Large intestine (tissue), 12 donors: ENCODE measurements at places on chromosomes 5 and 9.

DNA sequence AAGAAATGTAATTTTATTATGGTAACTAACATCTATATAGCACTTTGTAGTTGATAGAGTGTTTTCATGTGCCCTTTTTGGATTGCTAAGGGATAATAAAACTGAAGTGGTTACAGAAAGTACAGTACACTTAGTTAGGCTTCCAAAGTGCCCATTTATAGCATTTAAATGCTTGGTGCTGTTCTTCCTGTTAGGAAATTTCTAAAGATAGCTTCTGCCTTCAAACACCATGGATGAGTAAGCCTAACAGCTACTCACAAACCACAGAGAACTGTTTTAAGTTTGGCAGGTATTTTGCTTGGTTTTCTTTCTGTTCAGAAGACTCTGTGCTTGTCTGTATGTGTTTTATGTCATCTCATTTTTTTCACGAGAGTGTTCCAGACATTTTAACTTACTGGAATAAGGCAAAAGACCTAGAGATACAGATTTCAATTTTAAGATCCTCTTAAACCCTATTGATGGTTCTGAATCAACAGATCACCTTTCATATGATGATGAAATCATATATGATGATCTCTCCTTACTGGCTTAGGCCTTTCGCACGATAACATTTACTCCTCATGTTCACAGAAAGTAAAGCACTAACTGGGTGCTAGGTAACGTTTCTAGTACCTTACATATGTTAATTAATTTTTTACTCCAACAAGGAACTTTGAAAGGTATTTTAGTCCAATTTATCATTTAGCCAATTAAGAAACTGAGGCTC, 4.4 kb downstream of the RIMOC1 start:
- no peak for DNase-seq

DNA sequence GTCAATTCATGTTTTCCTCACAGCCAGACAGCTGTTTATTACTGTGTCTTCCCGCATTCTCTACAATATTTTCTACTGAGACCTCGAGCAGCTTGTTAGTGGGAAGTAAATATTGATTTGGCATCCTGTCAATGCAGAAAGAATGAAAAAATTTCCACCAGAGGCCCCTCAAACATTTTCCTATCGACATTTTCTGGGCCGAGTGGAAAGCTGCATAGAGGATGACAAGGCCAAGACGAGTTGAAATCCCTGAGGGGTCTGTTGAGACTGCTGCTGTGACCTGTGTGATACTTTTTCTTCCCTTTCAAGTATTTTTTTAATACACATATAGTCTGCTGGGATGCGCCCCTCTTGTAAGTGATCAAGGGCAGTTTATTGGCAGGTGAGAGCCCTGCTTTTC, 91.4 kb upstream of the SH3GL2 start:
- no peak for DNase-seq

DNA sequence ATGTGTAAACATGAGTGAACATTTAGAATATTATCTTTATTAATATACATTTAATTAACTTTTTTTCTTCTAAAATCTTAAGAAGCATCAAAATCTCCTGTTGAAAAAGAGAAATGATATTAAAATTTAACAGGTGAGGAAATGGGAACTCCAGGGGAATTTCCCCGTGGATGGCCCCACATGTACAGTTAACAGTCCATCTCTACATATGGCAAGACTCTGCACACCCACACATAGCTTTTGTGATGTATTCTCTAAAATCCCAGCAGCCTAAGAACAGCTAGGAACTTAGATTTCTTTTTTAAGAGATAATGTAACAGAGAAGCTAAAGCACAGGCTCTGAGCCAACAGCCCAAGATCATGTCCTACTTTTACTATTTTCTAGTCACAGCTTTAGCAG, 556.3 kb upstream of the RGMB start:
- DNase-seq = no peak

DNA sequence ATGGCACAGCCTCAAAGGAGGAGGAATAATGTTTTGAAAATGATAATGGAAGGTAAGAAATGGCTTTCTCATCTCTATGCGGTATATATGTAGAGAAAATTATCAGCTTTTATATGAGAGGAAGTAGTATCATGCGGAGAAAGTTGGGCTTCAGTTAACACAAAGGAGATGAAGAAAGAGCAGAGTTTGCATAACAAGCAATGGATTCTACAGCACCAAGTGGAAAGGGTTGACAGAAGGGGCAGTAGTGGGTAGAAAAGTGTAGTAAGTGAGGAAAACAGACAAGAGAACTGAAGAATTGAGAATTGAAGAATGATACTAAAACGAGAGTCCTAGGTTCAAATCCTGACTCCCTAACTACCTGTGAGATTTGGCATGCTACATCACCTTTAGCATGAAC, 51.0 kb downstream of the GNG10 start:
- no peak for DNase-seq

GRCh38 chr5:43432486-43433375, 20.5 kb upstream of the CCL28 start:
- peak; percentile 67 for DNase-seq

- DNase-seq = no peak
Measured at GRCh38 chr9:96649620-96650324, 5.3 kb downstream of the PRXL2C start.
